CD4-positive, alpha-beta T cell treated with Interleukin-17A for 4 hours (primary cell): ENCODE measurements at places on chromosomes 6 and 20.

DNA sequence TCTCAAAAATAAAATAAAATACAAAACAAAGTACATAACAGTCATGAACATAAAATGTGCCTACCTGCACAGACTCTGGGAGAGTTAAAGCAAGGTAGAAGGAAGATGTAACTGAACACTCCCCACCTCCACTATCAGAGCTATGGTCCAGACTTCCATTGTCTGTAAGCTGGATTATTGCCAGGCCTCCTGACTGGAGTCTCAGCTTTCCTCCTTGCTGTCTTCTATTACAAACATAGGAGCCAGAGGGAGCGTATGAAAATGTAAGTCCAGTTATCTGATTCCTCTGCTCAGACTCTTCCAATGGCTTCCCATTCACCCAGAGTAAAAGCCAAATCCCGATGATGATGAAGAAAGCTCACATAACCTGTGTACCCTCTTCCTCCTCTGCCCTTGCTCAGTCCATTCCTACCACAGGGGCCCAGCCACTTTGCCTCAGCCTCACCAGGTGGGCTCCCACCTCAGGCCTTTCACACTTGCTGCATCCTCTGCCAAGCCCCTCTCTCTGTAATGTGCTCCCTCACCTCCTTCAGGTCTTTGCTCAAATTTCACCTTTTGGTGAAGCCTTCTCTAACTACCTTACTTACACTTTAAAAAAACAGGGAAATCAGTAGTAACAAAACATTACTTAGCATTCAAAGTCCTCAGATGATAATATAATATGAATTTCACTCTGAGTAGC, 194.1 kb downstream of the RIMS1 start:
- DNase-seq = no peak

DNA sequence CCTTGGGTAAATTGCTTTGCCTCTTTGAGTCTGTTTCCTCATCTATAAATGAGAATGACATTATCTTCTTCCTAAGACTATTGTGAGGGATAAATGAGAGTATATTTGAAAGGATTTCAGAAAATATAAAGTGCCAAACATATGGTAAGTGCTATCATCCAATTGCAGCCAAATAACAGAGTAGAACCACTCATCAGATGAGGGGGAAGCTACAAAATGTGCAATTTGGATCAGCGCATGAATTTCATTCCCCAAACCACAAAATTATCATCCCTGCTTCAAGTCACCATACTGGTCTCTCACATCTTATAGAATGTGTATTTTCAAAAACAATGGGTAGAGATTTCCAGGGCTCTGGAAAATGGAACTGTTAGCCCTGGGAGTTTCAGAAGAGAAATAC, 158.5 kb downstream of the ARHGAP18 start:
- DNase-seq = no peak

- peak; percentile 60 for DNase-seq
Measured at GRCh38 chr6:108914235-108915022, 66.2 kb downstream of the ARMC2 start.

DNA sequence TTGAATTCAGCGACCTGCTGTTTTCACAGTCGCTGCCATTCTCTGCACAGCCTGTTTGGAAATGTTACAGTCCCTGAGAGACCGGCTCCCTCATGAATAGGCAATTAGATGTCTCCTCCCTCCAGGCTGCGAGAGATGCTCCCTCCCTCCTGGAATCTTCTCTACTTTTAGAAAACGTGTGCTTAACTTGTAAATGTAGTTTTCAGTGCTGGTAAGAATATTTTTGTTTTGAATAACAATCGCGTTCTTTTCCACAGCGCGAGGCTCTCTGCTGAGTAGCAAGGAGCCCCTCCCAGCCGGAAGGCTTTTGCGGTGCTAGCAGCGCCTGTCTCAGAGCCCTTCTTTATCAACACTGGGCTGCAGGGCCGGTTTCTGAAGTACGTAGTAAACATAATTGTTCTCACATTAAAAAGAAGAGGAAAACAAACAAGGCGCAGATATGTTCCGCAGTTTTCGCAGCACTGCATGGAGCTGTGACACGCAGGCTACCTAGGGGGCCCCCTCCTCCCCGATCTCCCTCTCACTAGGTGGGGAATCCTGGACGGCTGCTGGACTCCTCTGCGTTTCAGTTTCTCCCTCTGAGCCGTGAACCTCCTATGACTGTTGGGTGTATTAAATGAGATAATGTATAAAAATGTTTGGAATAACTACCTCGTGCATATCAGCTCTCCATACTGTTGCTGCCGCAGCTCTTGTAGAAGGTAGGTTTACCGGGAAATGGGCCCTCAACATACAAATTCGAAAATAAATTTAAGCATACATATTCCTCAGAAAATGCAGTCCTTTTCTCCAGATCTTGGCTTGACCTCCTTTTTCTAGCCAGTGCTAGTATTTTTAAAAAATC, 79.0 kb upstream of the SPACA1 start:
- no peak for DNase-seq

- no peak for DNase-seq
Measured at GRCh38 chr6:127824061-127824460, 76.8 kb downstream of the THEMIS start.

GRCh38 chr20:37243937-37244571, 17.6 kb downstream of the GHRH start:
- DNase-seq = no peak

GRCh38 chr20:39799366-39799965, 837.3 kb downstream of the DHX35 start:
- no peak for DNase-seq

- no peak for DNase-seq
Measured at GRCh38 chr6:15351631-15352030, 105.8 kb downstream of the JARID2 start.

DNA sequence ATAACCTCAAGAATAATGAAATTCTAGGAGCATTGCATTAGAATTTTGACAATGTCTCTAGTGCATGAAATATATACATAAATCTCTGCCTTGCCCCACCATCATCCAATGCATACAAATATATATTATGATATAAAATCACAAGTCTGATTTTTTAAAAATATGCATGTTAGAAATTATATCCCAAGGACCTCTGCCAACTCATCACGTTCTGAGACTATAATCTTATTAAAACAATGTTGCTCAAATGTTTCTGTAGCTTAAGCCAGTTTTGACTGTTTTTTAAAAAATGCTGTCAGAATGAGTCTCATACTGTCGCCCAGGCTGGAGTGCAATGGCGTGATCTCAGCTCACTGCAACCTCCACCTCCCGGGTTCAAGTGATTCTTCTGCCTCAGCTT, 287.0 kb upstream of the SOX4 start:
- no peak for DNase-seq

DNA sequence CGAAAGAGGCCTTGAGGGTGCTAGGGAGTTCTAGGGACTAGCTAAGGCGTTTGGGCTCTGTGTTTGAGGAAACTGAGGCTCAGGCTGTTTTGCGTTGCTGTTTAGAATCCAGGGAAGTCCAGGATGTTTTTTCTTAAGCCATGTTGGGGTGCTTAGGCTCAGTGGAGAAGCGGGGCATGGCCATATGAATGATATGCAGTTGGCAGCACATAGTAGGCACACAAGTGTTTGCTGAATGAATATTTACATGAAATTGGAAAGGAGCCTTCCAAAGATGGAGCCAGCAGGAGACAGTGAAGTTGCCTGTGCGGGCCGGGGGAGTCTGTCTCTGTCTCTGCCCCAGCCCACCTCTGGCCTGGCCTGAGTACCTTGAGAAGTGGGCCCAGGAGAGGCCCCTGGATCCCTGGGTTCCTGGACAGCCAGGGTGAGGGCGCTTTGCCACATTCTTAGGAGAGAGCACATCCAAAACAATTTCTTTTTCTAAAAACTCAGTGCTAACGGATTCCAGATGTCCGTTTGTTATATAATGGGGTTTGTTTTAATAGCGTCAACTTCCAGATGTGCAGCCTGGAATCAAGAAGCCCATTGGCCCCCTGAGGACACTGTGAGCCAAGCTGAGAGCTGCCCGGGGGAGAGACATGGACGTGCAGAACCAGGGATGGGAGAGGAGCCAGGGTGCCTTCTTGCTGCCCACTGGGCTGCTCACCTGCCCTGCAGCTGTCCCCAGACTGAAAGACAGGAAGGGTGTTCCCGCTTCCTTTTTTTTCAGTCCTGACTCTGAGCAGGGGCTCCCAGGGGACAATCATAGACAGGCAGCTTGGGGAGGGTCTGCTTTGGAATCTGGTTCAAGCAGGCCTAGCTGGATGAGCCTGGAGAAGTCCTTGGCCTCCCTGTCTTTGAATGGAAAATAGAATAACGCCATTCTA, 20.1 kb upstream of the EMILIN3 start:
- no peak for DNase-seq

- DNase-seq = peak; percentile 83
Measured at GRCh38 chr6:41066867-41067304, 5.3 kb downstream of the OARD1 start.
